LHCN-M2 (cell line): ENCODE measurements at places on chromosomes 5 and 9. TPM values are rescaled to one million over a fixed set of nuclear protein-coding genes. Genes with fewer than 3 reads are reported as not detected.
A peak's percentile ranks its signal among the peaks of the same experiment; 100 is the strongest.

DNA sequence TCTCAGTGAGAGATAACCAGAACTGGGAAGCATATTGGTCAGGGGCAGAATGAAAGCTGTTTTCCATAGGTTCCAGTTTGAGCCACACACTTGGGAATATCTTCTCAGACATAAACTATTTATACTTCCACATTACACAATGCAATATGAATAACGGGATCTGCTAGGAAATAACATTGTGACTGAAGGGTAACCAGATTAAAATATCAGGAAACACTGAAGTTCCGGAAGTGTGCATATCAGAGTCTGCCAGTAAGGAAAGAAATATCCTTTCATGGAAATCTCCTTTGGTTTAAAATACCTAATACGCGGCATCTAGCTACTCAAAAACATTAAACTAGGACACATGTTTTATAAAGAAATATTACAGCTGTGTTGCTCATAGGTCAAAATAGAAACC, 56.3 kb downstream of the ST8SIA4 start:
- no peak for DNase-seq

DNA sequence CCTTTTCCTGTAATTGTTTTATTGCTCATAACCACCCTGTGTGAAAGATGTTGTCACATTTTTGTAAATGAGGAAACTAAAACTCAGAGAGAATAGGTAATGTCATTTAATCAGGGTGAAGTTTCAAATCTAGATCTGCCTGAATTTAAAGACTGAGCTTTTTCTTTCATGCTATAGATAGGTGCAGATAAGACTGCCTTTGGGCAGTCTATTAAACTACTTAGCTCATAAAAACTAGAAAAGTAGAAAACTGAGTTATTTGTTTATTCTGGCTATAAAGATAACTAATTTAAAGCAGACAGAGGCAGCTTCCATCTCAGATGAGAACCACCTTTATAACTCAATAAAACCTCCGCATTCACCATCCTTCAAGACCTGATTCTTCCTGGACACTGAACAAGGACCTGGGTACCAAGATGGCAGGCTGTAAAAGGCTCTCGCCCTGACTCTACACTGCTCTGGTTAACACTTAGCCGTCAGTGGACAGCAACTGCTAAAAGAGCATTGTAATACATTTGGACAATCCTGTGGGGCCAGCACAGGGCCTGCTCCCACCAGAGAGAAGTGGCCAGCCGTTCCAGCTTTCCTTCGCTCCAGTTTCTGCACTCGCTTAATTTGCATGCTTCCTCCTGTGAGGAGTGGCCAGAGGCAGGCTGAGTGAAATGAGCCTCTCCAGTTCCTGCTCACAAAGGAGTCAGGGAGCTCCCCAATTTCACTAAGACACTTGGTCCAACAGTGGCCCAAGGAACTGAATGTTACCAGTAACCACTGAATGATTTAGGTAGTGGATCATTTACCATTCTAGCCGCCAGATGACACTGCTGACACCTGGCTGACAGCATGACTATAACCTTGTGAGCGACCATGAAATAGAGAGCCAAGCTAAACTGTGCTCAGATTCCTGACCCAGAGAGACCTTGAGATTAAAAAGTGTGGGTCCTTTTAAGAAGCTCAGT, 566.4 kb downstream of the EFNA5 start:
- no peak for DNase-seq

DNA sequence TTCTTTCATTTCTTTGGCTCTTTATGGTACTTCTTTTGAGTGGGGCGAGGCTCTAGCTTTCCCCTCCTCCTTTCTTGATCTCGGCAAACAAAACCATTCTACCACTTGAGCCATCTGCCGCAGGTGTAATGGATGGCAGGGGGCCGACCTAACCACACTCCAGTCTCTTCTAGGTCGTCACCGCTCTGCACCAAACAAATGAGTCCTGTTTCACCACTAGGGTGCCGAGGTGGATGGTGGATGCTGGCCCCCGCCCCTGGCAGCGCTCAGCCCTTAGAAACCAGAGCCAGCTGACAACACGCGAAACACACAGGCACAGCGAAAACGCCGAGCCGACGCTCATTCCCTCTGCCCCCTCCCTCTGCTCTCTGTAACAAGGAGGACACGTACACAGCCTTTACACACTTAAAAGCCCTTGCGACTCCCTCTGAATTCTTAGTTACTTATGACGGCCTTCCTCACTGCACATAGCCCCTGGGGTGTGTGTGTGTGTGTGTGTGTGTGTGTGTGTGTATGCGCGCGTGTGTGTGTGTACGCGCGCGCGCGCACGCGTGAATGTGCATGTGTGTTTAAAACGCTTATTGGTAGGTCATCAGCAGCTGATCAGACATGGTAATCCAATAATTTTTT, 199.4 kb downstream of the MEF2C start:
- DNase-seq: peak; percentile 40

DNA sequence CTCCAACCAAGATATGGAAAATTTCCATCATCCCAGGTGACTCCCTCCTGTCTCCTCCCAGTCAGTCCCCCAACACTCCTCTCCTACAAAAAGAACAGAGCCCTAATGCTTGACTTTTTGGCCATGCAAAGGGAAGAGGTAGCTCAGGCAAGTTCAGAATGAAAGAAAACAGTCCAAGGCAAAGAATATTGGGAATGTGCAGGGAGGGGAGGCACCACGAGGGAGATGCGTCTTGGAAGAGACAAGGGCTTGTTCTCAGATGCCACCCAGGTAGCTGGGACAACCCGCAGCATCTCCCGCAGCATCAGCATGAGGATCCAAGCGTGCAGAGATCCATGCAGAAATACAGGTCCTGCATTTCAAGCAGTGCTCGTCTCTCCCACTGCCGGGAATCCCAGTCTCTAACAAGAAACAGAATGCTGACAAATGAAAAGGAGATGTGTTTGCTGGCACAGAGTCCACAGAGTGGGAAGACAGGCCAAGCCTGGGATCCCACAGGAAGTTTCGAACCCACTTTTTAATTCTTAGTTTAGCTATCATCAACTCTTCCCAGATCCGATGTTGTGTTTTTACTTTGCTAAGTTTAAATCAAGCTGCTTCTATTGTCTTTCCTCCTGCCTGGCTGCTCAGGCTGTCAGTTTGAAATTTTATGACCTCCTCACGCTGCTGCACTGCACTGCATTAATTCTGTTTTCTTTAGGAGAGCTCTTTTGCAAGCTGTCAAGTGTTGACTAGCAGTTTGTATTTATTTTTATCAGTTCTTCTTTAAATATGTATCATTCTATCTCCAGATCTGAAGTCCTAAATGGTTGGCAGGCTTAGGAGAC, 86.8 kb upstream of the OSMR start:
- no peak for DNase-seq

DNA sequence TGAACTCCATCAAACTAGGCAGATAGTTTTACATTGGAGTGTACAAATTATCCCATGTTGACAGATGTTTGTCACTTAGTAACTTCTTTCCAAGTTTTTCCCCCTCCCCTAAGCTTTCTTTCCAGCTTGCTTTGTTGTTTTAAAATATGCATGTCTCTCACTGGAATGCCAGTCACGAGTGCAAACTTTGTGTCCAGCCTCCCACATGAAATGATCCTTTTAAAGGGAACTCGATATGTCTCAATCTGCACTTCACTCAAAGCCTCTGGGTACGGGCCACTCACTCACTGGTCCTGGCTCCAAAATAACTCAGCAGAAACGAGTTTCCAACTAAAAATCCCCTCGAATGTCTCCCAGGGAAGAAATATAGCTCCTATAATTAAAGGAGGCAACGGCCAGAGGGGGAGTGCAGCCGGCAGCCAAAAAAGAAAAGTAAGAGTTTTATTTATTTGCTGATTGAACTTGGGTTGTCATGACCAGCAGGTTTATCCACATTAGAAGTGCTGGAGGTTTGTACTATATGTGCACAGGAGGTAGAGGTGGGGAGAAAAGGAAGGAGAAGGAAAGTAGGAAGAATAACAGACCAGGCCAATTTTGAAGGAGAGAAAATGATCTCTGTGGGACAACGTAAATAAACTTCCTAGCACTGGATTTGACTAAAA, 17.5 kb downstream of the NR2F1 start:
- DNase-seq: peak; percentile 25

DNA sequence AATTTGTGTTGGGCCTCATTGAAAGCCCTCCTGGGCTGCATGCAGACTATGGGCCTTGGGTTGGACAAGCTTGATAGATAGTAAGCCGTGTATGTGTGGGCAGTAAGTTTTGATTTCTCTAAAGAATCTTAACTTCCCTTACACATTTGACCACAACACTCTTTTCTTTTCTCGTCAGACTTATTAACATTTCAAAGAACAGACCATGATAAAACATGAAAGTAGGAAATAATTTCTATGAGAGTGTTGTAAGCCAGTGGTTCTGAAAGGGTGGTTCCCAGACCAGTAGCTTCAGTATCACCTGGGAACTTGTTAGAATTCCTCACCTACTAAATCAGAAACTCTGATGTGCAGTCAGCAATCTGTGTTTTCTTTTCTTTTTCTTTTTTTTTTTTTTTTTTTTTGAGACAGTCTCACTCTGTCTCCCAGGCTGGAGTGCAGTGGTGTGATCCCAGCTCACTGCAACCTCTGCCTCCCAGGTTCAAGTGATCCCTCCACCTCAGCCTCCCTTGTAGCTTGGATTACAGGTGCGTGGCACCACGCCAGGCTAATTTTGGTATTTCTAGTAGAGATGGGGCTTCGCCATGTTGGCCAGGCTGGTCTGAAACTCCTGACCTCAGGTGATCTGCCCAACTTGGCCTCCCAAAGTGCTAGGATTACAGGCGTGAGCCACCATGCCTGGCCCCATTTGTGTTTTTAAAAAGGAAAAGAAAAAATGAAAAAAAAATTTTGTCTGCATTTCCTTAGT, 20.0 kb upstream of the GCNT1 start:
- DNase-seq: no peak

DNA sequence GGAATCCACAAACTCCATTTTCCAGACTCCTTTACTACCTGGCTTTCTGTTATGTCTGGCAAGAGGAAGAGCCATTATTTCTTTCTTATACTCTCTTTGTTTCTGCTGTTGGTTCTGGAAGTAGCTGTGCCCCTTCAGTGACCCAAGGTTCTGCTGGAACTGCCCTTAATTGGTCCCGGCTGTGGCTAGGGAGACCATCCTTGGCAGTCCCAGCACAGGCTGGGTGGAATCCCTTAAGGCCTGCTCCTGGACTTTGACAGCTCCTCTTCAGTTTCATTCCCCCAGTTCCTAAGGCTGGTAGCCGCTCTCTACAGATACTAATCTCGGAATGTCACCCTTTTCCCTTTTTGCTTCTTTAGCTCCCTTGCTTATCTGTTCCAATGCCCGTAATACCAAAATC, 81.9 kb upstream of the GLIS3 start:
- no peak for DNase-seq

DNA sequence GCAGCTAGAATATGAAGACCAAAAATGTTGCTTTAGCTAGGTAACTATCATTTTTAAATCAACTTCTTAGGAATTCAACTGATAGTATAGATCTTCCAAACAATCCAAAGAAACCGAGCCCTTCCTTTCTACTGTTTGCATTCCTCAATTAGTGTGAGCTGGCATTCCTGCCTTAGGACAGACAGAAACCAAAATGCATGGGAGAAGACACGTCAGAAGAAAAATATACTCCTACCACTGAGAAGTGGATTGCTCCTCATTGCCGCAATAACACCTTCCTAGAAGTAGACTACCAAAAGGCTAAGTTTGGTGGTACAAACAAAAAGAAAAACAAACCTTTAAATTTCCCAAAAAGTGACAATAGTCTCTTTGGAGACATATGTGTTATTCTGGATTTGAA, 440.0 kb downstream of the SEMA5A start:
- DNase-seq: peak; percentile 5

DNA sequence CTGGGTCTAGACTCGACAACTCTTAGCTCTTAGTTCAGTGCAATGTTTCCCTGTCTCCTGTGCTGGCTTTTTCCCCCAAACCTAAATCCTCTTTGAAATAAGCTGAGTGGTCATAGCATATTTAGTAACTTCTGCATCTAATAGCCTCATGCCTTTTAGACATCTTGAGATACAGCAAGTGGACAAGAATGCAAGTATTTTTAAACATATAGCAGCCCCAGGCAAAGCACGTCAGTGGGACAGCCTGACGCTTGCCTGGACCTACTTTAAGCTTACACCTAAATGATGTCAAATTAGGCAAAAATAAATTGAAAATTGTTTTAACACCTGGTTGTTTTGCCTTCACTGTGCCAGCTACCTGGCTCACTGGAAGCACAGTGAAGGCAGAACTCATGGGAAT, 8.0 kb downstream of the C9 start:
- no peak for DNase-seq

DNA sequence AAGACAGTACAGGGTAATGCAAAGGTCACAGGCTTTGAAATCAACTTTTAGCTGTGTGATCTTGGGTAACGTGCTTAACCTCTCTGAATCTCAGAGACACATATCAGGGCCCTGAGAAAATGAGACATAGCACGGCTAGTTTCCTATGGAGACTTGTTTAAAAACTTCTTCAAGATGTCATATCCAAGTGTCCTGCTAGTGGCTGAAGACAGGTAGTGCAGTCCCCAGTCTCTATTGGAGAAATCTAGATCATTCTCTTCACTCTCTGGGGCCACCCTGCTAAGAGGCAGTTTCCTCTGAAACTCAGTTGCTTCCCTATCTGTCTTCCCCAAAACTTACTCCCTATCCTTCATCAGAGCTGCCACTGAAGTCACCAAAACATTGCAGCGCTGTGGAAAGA, 30.3 kb upstream of the GRXCR2 start:
- DNase-seq: no peak

DNA sequence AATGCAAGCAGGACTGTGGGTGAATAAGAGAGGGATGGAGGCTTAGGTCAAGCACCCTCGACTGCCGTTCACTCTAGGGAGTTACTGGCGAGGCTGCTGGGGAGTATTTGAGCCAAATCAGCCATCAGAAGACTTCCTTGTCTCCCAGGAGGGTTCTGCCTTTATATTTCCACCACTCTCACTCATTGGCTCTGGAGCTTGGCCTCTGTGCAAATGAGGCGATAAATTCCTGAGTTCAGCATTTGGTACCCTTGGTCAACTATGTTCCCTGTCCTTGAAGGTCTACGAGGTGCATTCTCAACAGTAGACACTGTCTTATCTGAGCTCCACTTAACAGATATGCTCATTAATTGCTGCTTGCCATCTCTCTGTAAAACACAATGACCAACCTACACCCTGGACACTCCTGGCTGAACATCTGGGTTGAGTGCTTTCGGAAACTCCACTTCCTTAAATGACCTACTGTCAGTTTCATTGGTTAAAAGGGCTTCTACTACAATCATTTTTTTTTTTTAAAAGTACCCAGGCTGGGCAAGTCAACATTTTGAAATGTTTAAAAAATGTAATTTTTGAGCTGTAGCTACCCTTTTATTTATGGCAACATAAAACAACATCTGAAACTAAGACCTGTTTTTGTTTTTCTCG, 153.2 kb downstream of the NTRK2 start:
- no peak for DNase-seq

FGF1 gene
- total RNA-seq: 4.8 and 5.8 TPM in 2 replicates

DRD1 gene
- not detected in 2 replicates for total RNA-seq

HTR1A gene
- total RNA-seq: not detected in 2 replicates
